ENCODE measurements at places on chromosomes 11 and 22. TPM values are rescaled to one million over a fixed set of nuclear protein-coding genes. Genes with fewer than 3 reads are reported as not detected.

Gene MS4A3
- total RNA-seq, result not detected

Gene PPP1CA
- total RNA-seq, result 354 TPM

Gene SMIM35
- 1.9 TPM for total RNA-seq

DNA sequence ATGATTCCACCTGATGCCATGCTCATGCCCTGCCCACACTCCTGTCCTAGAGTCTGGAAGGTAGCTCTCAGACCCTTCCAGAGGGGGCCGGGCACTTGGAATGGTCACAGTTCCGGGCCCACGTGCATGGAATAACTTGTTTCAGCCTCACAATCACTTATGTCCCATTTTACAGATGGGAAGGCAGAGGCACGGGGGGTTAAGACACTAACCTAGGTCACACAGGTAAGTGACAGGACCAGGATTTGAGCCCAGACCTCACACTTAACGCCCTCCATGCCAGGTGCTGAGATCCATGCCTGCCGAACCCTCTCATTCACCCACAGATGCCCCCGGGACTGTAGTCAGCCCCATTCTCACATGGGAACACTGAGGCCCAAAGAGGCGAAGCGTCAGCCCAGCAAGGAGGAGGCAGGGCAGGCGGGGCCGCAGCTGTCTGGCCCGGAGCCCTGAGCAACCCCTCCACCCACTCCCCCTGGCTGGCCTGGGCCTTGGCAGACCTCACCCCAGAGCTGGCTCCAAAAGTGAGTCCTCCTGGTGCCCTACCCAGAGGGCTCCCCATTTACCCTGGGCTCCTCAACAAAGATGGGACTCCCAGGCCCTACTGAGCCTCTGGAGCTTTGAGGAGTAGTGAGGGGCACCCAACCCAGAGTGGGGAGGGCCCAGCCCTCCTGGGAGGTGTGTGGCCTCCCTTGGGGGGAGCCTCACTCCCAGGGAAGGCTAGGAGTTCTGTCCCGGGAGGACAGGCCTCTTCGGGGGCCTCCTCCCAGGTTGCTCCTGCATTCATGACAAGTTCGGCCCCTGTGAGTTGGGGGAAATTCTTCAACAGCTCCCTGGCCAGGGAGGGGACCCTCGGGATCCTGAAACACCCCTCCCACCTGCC, 2.4 kb upstream of the ALDH3B1 start:
- DNase-seq, result no peak

DNA sequence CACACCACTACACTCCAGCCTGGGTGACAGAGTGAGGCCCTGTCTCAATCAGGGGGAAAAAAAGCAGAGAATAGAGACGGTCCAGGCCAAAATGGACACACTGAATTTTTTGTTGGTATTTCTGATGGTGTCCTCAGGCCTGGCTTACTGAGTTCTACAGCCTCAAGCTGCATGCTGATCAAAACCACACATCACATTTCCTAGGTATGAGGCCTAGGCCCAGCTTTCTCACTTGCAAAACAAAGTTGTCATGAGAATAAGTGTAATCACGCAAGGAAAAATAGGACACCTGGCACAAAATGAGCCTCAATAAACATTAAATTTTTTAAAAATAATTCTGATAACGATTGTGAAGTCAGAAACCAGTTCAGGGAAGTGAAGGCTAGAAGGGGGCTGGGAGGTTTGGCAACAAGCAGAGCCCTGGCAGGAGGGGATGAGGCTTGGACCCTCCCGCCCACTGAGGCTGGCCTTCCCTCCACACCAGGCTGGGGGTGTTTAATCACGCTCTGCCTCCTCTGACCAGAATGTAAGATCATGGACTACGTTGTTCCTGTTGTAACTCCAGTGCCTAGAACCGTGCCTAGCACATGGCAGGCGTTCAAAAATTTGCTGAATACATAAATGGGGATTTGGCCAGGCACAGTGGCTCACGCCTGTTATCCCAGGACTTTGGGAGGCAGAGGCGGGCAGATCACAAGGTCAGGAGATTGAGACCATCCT, 18.1 kb downstream of the PACSIN2 start:
- DNase-seq, result no peak

DNA sequence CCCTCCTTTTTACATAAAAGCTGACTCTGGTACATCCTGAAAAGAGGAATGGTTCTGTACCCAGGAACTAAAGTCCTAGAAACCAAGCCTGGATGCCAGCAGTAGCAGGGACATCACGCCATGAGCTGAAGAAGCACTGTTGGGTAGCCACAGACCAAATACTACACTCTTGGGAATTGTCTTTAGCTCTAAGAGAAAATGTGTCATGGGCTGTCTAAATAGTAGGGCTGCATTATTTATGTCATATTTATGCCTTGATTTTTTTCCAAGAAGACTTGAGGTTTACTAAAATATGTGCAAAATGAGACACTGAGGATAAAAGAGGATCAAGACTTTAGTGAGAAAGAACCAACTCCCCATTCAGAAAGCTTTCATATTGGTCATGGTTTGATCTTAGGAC, 213.6 kb downstream of the RAB38 start:
- DNase-seq, result no peak

- DNase-seq, result no peak
Observed at GRCh38 chr11:22634897-22635629, 9.4 kb upstream of the FANCF start.
